Fibroblast of gingiva (primary cell): ENCODE measurements at places on chromosomes 7 and 10.

DNA sequence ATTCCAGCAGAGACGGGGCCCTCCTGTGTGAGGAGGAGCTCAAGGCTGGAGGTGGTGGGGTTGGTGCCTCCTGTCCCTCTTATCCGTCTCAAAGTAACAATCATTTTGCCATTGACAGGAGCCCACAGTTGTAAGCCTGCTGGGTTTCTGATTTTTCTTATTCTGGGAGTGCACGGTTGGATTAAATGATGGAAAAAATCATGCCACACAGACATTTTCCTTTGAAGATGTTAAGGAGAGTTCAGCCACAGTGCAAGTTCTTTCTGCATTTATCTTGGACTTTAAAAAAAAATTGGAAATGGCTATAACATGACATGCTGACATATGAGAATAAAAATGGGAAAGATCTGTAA lies 8.4 kb upstream of the LYZL1 start:
- no peak for DNase-seq

DNA sequence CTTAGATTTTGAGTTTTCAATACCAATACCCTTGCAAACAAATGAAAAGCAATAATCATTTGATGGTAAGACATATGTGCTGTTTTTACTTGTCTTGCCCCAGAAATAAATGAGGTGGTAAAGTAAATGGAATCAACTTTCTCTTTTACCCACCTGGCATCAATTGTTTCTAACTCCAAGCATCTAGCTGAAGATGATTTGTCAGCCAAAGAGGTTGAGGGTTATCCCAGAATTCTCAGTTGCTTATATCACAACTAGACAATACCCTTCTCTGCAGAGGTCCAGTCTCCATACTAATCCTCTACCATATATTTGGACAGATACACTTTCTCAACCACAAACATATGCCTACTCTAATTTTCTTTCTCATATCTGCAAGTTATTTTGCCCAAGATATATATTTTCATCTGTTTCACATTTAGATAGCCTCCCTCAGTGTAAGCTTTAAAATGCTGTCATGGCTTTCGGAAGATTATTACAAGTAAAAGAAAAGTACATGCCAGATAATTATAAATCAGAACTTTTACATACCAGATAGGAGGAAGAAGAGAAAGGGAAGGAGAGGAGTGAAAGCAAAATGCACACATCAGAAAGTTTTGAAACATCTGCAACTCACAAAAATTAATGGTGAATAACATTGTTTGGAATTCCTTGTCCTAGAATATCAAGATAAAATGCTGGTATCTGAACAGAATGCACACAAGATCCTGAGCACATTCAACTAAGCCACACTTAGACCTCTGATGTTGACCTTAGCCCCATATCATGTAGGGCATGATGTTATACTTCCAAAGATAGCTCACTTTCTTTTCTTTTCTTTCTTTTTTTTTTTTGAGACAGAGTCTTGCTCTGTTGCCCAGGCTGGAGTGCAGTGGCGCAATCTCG lies 146.6 kb downstream of the REEP3 start:
- peak; percentile 9 for DNase-seq

DNA sequence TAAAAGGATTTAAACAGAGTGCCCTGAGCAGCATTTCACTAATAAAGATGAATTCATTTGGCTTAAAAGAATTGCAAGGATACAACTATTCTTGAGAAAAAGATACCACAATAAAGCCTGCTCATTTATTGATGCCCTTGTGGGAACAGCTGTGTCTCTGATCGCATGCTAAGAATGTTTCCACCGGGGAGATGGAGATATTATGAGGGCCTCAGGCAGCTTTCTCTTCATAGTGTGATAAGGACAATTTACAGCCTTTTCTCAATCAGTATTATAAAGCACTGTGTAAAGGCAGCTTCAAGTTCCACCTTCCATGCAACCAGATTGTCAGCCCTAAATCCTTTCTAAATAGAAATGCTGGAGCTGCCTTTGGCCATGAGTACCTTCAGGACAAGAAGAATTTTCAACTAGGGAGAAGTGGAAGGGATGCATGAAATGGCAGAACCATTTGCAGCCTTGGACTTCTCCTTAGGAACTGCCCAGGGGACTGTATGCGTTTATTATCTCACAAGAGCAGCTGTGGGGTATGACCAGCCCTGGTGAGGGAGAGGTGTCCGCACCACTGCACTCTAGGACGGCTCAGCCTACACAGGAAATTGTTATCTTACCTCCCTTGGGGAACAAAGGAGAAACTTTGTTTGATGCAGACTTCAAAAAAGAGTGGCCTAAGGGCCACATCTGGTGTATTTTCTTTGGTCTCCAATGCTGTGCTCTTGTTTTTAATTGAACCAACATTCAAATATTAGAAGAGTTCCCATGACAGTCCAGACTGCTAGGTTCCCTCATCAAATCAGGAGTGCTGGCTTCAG lies 116.9 kb upstream of the PCGF5 start:
- no peak for DNase-seq

DNA sequence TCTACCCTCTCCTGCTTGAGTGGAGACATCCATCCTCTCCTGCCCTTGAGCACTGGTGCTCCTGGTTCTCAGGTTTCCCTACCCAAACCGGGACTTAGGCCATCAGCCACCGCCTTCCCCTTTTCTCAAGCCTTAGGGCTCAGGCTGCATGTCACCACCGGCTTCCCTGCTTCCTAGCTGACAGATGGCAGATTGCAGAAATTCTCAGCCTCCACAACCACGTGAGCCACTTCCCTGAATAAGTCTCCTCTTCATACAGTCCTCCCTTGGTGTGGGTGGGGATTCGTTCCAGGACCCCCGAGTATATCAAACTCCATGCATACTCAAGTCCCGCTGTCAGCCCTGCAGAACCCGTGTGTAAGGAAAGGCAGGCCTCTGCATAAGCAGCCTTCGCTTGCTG lies 203.5 kb upstream of the ZNF32 start:
- no peak for DNase-seq

DNA sequence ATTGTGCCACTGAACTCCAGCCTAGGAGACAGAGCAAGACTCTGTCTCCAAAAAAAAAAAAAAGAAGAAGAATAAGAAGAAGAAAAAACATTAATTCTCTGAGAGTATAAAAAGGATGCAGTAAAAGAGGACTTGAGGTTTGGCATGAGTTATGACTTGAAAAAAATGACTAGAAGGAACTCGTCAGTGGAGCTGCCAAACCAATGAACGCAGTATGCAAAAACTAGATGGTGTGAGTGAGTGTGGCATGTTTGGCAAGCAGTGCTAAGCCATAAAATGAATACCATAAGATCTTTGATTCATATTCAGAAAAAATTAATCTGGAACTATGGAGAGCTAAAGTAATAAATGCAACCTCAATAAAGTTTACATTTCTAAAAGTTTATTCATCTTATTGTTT lies 68.6 kb upstream of the MEOX2 start:
- DNase-seq = peak; percentile 59

- DNase-seq = no peak
Measured at GRCh38 chr7:7720193-7720592, 1.8 kb upstream of the RPA3 start.

- DNase-seq = no peak
Measured at GRCh38 chr10:83250396-83250795, 888.9 kb upstream of the GHITM start.

DNA sequence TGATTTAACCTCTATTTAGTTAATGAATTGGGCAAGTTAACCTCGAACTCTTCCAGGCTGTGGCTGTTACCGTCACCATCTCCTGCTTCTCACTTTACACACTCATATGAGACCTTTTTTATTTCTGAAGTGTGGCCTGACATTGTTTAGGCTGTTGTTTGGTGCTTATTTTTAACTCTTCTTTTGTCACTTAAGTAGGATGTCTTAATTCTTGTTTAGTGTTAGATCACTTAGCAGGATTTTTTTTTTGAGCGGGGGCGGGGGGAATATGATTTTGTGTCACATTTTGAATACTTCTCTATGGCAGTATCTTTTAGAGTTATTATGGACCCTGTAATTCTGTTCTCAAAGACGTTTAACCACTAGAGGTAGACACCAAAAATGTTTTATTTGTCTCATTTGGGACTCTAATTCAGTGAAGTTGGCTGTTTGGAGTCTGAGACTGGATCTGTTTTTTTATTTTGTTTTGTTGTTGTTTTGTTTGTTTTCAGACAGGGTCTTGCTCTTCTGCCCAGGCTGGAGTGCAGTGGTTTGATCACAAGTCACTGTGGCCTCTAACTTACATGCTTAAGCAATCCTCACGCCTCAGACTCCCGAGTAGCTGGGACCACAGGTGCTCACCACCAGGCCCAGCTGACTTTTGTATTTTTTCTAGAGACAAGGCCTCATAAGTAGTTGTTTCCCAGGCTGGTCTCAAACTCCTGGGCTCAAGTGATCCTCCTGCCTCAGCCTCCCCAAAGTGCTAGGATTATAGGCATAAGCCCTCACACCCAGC lies 73.5 kb downstream of the CUX1 start:
- DNase-seq = no peak

GRCh38 chr7:155807789-155808548 lies 4.3 kb downstream of the SHH start:
- no peak for DNase-seq

DNA sequence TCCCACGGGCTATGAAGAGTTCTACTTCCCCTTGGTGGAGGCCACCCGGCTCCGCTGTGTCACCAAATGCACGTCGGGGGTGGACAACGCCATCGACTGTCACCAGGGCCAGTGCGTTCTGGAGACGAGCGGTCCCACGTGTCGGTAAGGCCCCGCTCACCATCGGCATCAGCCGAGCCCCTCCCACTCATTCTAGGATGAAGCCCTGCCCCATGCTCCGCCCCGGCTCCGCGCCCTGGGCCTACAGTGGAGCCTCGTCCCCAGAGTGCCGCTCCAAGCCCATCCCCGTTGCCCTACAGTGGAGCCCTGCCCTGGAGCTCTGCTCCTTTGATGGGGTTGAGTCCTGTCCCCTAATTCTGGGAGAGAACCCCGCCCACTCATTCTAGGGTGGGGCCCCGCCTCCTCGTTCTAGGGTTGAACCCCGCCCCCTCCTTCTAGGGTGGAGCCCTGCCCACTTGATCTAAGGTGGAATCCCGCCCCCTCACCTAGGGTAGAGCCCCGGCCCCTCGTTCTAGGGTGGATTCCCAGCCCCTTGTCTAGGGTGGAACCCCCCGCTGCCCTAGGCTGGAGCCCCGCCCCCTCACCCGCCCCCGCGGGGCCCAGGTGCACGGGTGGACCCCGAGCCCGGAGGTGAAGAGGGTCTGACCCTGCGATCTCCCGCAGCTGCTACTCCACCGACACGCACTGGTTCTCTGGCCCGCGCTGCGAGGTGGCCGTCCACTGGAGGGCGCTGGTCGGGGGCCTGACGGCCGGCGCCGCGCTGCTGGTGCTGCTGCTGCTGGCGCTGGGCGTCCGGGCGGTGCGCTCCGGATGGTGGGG lies 3.4 kb upstream of the MUC12 start:
- no peak for DNase-seq

DNA sequence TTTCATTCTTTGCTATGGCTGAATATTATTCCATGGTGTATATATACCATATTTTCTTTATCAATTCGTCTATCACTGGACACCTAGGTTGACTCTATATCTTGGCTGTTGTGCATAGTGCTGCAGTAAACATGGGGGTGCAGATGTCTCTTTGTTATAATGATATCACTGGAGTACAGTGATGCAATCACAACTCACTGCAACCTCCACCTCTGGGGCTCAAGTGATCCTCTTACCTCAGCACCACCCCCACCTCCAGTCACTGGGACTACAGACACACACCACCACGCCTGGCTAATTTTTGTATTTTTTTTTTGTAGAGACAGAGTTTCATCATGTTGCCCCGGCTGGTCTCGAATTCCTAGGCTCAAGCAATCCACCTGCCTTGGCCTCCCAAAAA lies 15.6 kb downstream of the KLHL7 start:
- DNase-seq = no peak

GRCh38 chr10:133456041-133456951 lies 2.6 kb downstream of the SCART1 start:
- no peak for DNase-seq

- DNase-seq = no peak
Measured at GRCh38 chr10:4086131-4086898, 301.3 kb upstream of the KLF6 start.

GRCh38 chr10:128058750-128059134 lies 67.5 kb downstream of the MKI67 start:
- no peak for DNase-seq

GRCh38 chr7:100632951-100633717 lies 8.2 kb downstream of the TFR2 start:
- DNase-seq = no peak

GRCh38 chr7:69269806-69270205 lies 328.5 kb upstream of the AUTS2 start:
- no peak for DNase-seq

- DNase-seq = no peak
Measured at GRCh38 chr7:99504281-99504602, 220 bp upstream of the ZKSCAN5 start.

DNA sequence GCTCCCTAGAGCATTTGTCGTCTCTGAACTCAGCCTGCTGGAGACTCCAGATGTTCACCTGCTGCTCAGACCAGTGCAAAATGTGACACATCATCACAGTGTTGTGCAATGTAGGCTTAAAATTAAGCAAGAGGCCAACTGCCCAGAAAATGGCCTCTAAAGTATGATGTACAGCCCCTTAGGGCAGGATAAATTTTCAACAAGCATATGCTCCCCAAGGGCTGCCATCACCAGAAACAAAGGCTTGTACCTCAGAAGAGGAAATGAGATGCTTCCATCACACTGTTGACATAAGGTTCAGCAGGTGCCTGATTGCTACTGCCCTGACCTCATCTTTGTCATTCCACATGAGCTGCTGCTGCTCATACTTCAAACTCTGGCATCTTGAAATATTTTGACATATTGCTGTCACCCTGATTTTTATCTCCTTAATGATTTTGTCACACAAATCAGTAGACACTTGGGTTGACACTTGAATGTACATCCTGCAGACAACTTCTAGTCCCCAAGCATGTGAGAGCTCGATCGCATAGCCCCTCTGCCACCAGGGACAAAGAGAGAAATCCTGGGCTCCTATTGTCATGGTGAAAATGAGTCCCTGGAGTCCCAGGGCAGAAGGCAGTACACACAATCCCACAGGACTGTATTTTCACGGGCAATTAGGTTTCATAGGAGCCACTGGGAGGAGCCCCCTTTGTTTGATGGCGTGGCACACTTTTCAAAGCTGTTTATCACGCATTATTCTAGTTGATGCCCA lies 219.7 kb upstream of the STK17A start:
- peak; percentile 66 for DNase-seq
